ENCODE measurements at places on chromosomes 7 and 10.
A peak's percentile ranks its signal among the peaks of the same experiment; 100 is the strongest.

- DNase-seq: no peak
These were observed 21.6 kb upstream of the SAR1A start for GRCh38 chr10:70191972-70192305.

- DNase-seq: no peak
These were observed 61.9 kb downstream of the RGS10 start for GRCh38 chr10:119480667-119481066.

- peak; percentile 79 for DNase-seq
These were observed 76.3 kb downstream of the CLIP2 start for GRCh38 chr7:74365322-74366022.

- no peak for DNase-seq
These were observed 9.3 kb downstream of the SHTN1 start for GRCh38 chr10:116995648-116996047.

DNA sequence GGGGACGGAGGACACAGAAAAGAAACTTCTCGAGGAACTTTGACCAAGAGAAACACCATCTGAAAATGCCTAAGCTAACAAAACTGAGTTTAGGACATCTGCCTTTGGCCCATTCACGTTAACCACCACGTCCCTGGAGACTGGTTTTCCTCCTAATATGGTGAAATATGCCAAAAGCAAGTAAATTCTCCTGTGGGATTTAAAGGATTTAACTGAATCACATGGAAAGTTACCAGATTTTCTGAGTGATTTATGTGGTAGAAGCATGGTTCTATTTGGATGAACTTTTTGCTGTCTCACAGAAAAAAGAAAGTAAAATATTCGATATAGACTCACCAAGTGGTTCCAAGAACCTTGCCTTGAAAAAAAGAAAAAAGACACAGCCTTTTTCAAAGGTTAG, 30.4 kb upstream of the BMPER start:
- no peak for DNase-seq

DNA sequence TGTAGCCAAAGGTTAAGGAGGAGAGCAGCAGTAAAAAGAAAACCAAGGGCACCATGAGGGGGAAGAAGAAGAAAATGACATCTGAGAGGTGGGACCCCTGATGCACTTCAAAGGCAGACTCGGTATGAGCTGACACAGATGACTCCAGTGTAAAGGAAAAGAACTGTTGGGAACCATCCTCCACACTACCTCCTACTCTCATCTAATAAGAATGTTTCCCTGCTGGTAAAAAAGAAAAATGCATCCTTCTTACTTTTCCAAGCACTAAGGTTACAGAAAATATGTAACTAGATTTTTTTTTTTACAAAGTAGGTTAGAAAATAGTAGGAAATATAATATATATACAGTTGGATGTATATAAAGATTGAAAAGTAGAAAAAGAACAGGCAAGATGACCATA, 16.9 kb downstream of the TAS2R41 start:
- DNase-seq: no peak

DNA sequence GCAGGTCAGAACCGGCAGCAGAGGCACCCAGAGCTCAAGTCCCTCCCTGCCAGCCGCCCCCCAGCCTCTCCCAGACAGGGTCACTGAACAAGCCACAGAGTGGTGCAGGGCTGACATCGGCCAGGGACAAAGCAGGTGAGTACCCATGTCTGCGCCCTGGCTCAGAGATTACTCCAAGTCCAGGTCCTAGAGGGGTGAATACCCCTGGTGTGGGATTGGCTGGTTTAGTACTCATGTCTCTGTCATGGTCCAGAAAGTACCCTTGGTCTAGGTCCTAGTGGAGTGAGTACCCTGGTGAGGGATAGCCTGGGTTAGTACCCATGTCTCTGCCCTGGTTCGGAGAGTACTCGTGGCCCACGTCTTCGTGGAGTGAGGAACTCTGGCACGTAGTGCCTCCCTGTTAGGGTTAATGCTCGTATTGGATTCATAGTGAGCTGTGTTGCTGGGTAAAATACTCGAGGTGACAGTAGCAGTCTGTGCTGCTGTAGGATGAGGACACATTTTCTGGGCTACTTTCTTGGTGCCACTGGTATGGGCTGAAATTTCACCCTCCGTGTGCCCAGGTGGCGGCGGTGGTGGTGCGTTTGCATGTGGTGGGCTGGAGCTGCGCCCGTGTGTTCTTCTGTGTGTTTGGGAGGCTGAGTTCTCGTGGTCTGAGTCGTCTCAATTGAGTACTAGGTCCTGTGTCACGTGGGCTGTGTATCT, 25.5 kb upstream of the KNDC1 start:
- no peak for DNase-seq

DNA sequence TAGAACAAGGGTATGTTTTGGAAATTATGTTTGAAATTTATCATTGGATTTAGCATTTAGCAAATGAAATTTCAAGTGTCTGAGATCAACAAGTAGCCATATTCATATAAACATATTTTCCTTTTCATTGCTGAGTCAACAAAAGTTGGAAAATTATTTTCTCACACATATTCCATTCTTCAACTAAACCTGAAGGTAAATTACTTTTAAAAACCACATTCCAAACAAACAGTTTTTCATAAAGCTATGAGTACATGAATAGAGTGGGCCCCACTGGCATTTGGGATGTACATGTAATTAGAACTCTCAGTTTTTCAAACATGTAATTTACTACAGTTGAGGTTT, 178.3 kb upstream of the MKLN1 start:
- no peak for DNase-seq

- no peak for DNase-seq
These were observed 47.4 kb downstream of the GRB10 start for GRCh38 chr7:50735333-50735732.

DNA sequence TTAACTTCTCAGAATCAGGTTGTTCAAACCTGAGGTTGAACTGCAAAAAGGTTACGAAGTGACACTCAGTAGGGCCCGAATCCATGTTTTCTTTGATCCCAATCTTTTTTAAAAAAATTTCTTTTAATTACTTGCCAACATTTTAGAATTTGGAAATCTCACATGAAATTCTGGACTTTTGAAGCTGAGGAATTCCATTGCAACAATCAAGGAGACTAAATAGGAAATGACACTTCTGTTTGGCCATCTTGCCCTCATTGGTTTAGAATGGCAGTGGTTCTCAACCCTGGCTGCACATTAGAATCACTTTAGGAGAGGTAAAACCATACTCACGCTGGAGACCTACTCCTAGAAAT, 471 bp upstream of the TOMM7 start:
- DNase-seq: no peak

DNA sequence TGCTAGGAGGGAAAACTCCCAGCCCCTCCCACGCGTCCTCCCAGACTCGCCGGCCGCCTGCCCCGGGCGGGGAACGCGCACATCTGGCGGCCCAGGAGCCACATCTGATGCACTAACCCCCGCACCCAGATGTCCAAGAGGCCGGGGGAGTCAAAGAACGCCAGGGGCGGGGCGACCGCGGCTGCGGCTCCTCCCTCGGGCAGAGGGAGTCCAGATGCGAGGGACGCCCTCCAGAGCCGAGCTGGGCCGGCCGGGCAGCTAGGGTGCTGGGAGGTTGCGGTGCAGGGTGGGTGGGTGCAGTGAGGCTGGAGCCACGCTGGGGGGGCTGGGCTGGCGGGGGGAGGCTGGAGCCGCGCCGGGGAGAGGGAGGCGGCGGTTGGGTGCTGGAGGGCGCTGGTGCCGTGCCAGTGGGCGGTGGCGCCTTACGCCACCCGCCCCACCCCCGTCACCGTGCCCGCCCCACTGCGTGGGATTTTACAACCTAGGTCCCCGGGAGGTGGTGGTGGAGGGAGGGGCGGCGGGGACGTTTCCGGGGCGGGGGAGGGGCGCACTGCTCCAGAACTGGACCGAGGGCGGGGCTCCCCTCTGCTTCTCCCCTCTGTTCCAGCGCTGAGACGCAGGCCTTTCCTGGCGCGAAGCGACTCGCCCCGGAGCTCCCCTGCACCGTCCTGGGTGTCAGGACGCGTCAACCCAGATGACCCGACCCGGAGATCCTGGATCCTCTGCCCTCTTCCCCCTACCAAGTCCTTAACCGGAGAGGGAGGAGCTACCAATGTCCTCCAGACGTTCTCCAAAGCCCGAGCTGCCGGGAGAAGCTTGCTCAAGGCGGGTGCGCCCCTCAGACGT, 109.1 kb downstream of the REEP3 start:
- peak; percentile 69 for DNase-seq

DNA sequence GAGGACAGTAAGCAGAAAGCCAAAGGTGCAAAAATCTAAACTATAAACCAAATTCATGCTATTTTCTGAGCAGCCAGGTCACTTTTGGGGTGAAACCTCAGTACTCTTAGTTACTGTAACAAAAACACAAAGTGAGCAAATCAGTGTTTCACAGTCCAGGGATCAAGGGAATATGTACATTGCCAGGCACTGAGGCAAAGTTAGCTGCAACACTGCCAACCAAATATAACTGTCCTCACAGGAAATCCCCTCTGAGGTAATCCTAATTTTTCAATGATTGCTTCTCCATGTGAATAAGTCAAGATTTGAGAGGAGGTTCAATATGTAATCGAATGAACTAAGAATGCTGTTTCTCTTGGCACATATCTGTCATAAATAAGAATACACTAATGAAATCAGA, 229.7 kb downstream of the TSPAN12 start:
- DNase-seq: no peak

DNA sequence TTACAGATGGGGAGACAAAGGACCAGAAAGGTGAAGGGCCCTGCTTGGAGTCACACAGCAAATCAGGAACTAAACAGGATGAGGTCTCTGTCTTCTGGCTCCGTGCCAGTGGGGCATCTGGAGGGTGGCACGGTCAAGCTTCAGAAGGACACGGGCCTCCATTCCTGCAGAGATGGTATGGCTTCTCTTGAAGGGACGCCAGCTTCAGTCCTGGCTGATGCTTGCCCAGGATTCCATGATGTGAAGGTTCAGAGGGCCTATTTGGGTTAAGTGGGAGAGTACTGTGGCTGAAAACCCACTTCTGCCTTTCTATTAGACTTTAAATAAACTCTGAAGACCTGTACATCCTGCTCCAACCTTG, 6.1 kb downstream of the RAMP3 start:
- no peak for DNase-seq

GRCh38 chr7:22934473-22935065, 79.4 kb downstream of the HYCC1 start:
- no peak for DNase-seq

- DNase-seq: no peak
These were observed 102.3 kb downstream of the NPSR1 start for GRCh38 chr7:34760271-34760670.

- no peak for DNase-seq
These were observed 4.7 kb upstream of the MGMT start for GRCh38 chr10:129462257-129462795.

- DNase-seq: no peak
These were observed 12.5 kb downstream of the PSAP start for GRCh38 chr10:71838264-71839211.

DNA sequence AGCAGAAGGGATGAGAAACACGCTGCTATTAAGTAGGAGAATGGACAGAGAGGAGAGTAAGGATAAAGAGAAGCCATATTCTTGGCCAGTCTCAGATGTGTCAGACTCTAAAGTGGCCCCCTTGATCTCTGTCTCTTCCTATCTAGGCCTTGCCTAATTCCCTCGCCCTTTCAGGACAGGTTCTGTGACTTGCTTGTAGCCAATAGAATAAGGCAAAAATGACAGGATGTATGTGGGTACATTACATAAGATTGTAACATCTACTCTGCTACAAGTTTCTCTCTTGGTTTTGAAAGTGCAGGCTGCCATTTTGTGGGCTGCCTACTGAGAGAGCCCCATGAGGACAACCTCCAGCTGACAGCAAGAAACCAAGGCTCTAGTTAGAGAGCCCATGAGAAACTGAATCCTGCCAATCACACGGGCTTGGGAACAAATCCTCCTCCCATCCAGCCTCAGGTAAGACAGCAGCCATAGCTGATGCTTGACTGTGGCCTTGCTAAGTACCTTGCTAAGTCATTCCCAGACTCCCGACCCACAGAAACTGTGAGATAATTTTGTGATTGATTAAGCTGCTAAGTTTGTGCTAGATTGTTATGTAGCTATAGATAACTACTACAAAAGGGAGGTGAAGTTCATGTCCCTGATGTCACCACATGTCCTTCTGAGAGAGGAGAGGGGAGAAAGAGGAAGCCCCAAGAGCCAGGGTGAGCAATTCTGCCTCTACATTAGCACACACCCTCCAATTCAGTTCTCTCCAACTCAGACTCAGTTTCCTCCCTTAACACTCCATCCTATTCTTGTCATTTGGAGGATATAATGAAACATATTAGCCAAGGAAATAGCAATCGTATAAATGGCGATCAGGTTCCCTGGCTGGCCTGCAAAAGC, 185.5 kb downstream of the SGMS1 start:
- DNase-seq: no peak

DNA sequence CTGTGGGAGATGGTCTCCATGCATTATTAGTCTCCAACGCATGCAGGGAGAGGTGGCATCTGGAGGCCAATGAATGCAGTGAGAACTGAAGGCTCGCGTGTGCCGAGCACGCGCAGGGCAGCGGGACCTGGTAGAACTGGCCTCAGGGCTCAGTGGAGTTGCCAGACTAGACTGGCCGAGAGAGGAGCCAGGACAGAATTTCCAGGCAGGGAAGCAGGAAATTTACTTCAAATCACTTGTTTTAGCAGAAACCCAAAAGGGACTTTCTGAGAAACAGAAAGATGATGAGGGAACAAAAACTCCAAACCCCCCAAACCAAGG, 311.0 kb upstream of the IMMP2L start:
- no peak for DNase-seq

GRCh38 chr7:14125998-14126397, 136.5 kb upstream of the ETV1 start:
- DNase-seq: no peak

- no peak for DNase-seq
These were observed 127.8 kb downstream of the CACNB2 start for GRCh38 chr10:18268005-18268404.

- no peak for DNase-seq
These were observed 12.1 kb downstream of the ZSCAN21 start for GRCh38 chr7:100061518-100062193.

DNA sequence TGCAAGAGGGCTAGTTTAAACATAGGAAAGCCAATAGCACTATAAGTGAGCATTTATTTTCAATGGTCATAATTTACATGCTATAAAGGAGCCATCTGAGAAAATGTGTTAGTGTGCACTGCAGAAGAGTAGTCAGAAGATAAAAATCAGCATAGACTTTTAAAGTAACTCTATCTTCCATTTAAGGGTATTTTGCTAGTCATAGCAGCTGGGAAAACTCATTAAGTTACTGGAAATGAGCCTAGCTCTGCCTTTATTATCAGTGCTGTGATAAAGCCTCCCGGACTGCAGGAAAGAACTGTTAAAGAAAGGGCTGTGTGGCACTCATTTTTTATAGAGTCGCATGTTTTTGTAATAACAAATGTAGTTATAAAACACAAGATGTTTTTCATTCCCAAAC, 825.8 kb upstream of the POM121L12 start:
- no peak for DNase-seq

DNA sequence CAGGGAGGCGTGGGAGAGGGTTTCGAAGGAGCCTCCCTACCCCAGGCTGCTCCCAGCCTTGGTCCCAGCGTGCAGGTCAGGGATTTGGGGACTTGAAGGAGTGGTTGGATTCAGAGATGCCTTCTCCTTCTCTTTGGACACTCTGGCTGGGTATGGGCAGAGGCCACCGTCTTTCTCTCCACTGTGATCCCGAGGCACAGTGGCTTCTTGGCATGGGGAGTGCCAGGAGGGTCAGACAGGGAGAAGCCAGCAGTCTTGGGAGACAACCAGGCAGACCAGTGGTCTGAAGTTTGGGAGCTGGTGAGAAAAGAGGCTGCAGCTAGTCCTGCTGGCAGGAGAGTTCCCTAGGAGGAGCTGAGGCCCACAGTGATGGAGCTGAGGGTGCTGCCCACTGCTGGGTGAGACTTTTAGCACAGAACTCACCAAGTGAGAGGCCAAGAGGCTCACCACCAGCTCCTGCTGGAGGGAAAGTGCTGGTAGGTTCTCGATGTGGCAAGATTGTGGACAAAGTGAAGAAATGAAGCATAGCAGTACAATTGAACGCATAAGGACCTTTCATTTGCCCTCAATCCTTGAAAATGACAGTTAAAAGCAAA, 35.2 kb upstream of the WDFY4 start:
- DNase-seq: no peak
